ENCODE measurements at places on chromosomes 1 and 21.

DNA sequence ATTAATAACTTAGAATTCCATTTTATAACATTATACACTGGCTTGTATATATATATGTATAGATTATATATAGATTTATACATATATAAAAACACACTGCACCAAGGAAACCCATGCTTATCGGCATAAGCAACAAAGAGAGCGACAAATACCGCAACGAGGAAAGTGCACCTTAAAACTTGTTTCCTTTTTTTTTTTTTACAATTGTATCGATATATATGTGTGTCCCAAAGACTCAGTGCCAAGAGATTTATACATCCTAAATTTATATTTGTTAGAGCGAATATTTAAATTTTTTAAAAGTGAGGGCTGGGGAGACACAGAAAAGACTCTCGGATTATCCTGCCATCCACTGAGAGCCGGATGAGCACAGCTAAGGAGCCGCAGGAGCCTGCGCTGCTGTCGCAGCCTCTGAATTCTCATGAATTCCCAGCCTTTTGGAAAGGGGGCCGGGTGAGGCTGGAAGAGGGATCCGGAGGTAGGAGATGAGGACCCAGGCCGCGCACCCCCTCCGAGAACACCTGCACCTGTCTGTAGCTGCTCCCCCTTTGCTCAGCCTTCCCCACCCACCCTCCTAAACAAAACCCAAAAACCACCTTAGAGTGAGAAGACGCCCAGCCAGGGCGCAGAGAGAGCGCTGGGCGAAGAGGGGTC, 5.2 kb downstream of the DMRTA2 start:
- no peak for DNase-seq

- no peak for DNase-seq
Measured at GRCh38 chr1:53576381-53576801, 117.2 kb downstream of the DMRTB1 start.

- no peak for DNase-seq
Measured at GRCh38 chr1:93605026-93605568, 76.5 kb downstream of the BCAR3 start.

- DNase-seq = no peak
Measured at GRCh38 chr1:64499966-64500365, 30.0 kb downstream of the CACHD1 start.

- DNase-seq = peak; percentile 61
Measured at GRCh38 chr1:201584471-201585092, 45.7 kb downstream of the NAV1 start.

DNA sequence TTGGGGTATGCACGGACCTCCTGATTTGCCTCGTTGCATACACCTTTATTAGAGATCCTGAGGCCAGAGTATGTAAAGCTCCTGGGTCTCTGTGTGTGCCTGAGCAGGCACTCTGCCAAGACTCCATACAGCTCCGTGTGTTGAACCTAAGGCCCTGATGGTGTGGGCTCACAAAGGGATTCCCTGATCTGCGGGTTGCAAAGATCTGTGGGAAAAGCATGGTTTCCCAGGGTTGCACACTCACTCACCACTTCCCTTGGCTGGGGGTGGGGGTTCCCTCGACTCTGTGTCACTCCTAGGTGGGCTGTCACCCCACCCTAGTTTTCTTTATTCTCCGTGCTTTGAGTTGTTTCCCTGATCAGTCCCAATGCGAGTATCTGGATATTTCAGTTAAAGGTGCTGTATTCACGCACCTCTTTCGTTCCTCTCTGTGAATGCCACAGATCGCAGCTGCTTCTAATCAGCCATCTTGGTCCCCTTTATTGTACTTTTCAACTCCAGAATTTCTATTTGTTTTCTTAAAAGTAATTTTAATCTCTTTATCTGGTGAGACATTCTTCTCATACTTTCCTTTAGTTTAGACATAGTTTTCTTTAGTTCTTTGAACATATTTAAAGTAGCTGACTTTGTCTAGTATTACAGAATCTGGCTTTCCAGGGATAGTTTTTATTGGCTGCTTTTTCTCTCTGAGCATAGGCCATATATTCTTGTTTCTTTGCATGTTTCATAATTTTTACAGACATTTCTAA, 39.0 kb upstream of the F3 start:
- DNase-seq = no peak

- DNase-seq = no peak
Measured at GRCh38 chr21:38267136-38267755, 10.5 kb downstream of the KCNJ15 start.

DNA sequence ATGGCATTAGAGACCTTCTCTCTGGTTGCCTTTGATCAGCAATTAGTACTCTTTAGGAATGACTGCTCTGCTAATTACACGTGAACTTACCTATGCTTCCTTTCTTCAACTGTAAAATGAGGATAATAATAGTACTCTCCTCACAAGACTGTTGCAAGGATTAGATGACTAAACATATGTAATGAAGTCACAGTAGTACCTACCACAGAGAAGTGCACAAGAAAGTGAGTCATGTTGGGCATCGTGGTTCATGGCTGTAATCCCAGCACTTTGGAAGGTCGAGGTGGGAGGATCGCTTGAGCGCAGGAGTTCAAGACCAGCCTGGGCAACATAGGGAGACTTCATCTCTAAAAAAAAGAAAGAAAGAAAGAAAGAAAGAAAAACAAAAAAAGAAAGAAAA, 68.1 kb upstream of the AK4 start:
- no peak for DNase-seq

- no peak for DNase-seq
Measured at GRCh38 chr1:29441916-29442668, 205.8 kb downstream of the PTPRU start.

- DNase-seq = no peak
Measured at GRCh38 chr1:41528726-41529605, 44.5 kb upstream of the EDN2 start.

DNA sequence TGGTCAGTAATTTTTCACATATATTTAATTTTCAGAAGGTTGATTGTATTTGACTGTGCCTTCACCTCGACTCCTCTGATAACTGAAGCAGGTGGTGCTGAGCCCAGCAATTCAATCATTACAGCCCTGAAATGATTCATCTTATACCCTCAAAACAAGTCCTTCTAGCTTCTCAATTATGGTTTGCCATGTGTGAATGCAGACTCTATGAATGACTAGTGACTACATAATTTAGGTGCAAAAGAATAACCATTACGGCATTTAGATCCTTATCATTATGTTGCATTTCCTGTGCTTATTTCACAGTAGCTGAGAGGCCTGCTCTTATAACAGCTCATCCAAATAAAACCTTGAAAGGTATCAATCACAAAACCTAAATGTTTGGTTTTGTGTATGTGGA, 54.0 kb upstream of the COL11A1 start:
- no peak for DNase-seq

- no peak for DNase-seq
Measured at GRCh38 chr1:8242498-8242897, 75.4 kb upstream of the SLC45A1 start.

Measured in fibroblast of skin of left quadriceps (primary cell).